Occipital lobe (tissue), 3 donors: ENCODE measurements at places on chromosomes 1 and 21. TPM values are rescaled to one million over a fixed set of nuclear protein-coding genes. Genes with fewer than 3 reads are reported as not detected.

The HUNK gene
- 9.4 TPM for total RNA-seq

The DIO1 gene
- total RNA-seq, result not detected

The SLC30A10 gene
- total RNA-seq, result 16.5 TPM

The IFI44L gene
- total RNA-seq, result 27.5 TPM

The KRTAP19-1 gene
- not detected for total RNA-seq

The TRIM58 gene
- total RNA-seq, result 3.1 TPM

The ADORA3 gene
- 3.6 TPM for total RNA-seq
